ENCODE measurements at places on chromosomes 1 and 21.

DNA sequence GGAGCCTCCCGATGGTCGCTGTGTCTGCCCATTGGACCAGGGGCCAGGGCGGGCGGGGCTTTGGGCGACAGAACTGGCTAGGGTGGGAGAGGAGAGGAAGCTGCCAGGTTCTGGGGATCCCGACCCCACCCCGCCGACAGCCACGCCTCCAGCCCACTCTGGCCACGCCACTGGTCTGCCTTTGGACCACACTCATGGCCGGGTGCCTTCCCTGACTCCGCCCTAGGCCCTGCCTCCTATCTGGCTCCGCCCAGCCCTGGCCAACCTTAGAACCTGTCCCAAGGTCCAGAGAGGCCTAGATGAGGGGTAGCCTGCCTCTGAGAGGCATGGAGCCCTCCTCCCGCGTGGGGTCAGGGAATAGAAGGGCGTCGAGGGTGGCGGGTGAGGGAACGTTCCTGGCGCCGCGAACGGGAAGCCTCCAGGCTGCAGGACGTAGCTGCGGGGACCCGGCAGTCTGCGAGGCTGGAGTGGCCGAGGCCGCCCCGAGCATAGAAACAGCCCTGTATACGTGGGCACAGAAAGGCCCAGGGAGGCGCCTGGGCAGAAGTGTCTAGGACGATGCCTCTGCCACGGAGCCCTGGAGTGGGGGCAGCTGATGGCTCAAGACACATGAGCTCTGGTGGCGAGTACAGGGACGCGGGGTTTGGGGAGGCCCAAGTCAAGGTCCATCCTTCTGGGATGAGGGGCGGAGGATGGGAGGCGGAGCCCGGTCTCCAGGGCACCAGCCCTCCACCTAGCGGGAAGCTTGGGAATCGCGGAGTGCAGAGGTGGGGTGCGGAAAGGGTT lies 11.5 kb upstream of the COL16A1 start:
- DNase-seq = no peak

- DNase-seq = no peak
Observed at GRCh38 chr21:37146320-37147235, 73.5 kb downstream of the TTC3 start.

- DNase-seq = no peak
Observed at GRCh38 chr1:230016159-230016558, 50.9 kb upstream of the GALNT2 start.

- peak; percentile 59 for DNase-seq
Observed at GRCh38 chr1:14929547-14930246, 223.8 kb upstream of the TMEM51 start.

- DNase-seq = no peak
Observed at GRCh38 chr1:181139631-181140061, 51.1 kb downstream of the IER5 start.

DNA sequence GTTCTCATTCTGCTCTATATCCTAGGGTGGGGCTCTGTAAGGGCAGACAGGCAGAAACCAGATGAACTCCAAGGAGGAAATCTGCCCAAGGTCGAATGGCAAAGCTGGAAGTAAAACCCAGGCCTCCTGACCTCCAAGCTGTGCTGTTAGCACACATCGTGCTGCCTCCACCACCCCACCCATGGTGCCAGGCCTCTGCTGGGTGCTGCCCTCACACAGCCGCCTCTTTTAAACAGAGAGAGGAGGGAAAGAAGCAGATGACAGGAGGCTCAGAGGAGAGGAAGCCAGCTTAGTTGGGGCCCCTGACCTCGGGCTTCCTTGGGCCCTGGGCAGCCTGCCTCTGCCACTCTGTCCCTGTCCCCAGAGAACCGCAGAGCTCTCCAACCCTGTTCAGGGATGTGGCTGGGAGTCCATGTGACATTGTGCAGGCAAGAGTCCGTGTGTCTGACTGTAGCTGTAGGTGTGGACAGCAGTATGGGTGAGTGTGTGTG lies 1.1 kb downstream of the SYNC start:
- no peak for DNase-seq

DNA sequence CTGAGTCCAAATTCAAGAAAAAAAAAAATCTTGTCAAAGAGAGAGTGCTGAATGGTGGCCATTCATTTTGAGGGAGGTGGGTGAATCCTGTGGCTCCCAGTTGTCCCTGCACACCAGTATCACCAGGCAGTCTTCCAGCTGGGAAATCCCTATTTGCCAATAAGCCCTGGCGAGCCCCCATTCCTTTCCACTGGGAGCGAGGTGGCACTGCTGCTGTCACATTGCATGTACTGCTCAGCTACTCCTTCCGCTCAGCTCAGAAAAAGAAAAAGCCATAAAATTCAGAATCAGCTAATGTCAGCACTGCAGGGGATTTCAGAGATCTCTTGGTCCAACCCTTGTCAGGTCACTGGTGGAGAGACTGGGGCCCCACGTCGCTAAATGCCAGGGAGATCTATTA lies 298.5 kb downstream of the OMA1 start:
- no peak for DNase-seq

DNA sequence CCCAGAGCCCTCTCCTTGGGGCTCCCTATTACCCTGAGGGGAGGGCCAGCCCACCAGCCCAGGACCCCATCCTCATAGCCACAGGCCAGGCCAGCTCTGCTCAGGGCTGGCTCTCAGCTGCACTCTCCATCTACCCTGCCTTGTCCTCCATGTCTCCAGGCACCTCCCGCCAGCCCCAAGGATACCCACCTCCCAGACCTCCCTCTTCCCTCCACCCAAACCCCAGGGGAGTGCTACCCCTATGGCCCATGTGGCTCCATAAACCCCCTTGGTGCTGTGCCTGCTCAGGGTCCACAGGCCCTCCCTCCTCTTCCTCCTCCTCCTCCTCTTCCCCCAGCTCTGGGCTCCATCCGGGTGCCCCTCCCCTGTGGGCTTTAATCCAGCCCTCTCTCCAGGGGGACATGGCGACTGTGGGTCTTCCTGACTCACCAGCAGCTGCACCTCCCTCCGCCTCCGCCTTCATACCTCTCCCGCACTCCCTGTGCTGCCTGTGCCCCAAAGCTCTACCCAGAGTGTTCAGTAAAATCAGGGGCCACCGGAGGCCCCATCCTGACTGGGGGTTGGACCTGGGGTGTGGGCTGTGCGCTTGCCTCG lies 9.1 kb downstream of the YBEY start:
- no peak for DNase-seq

GRCh38 chr1:60870269-60870865 lies 212.0 kb upstream of the NFIA start:
- DNase-seq = no peak

GRCh38 chr1:58781541-58782177 lies 2.2 kb downstream of the JUN start:
- no peak for DNase-seq

DNA sequence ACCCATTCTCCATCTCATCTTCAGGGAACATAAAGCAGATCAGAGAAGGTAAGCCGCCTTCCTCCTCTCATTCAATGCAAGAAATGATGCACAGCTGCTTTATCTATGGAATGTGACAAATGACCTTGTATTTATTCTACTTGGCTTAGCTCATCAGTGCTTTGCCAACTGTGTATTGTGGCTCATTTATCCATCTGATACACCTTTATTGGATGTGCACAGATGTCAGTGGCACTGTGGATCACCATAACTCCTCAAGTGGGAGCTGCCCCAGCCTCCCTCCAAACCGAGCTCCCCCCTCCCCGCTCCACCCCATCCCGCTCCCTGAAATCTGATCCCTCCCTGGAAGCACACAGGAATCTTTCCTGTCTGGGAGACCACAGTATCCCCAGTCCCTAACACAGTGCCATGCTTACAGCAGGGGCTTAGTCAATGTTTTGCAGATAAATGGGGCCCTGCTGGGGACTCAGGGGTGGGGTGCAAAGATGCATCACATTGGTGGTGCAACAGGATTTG lies 156.0 kb upstream of the RAB4A start:
- DNase-seq = no peak

- no peak for DNase-seq
Observed at GRCh38 chr1:55585402-55585792, 370.2 kb upstream of the USP24 start.

DNA sequence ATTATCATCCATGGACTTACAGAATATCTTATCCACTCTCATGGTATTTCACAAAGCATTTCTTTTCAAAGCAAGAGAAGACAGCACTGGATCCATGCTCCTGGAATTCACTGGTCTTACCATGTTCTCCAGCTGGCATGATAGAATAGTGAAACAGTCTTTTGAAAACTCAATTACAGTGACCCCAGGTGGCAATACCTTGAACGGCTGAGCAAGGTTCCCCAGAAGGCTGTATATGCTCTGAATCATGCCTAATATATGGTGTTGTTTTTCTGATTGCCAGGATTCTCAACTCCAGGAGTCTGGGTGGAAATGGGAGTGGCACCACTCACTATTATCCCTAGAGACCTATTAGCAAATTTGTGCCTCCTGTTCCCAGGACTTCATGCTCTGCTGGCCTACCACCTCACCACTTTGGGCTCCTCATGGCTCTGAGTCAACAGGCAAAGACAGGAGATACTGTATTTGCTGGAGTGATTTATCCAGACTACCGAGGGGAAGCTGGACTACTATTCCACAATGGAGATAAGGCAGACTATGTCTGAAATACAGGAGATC lies 87.6 kb downstream of the CATSPERE start:
- no peak for DNase-seq

GRCh38 chr1:119816407-119816806 lies 5.1 kb upstream of the REG4 start:
- peak; percentile 39 for DNase-seq

GRCh38 chr1:205665201-205666045 lies 14.9 kb downstream of the SLC45A3 start:
- DNase-seq = no peak

DNA sequence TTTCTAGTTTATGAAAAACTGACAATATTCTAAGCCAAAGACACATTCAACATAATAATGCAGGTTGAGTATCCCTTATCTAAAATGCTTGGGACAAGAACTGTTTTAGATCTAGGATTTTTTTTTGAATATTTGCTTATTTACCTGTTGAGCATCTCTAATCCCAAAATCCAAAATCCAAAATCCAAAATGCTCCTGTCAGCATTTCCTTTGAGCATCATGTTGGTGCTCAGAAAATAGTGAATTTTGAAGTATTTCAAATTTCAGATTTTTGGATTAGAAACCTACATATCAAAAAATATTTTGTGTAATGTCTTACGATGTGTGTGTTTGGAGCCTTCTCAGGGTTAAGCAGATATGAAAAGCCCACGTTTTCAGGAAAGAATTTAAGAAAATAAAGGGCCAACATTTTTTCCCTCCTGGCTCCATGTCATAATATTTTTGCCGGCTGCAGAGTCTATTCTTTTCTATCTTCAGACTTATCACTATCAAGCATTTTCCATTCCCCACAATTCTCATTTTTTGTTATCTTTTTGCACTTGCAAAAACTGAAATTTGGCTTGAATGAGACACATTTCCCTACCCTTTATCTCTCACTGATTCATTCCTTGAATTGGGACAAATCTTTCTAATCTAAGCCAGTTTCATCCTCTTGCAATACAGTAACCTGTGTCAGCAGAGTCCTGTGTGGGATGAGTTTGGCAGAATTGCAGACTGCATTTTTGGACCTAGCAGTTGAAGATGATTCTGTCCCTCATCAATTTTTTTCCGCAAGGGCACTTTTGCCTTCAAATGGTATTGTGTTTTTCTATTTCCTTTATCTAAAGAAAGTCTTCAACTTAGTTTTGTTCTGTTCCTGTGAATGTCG lies 233.9 kb downstream of the DISC1 start:
- DNase-seq = no peak

DNA sequence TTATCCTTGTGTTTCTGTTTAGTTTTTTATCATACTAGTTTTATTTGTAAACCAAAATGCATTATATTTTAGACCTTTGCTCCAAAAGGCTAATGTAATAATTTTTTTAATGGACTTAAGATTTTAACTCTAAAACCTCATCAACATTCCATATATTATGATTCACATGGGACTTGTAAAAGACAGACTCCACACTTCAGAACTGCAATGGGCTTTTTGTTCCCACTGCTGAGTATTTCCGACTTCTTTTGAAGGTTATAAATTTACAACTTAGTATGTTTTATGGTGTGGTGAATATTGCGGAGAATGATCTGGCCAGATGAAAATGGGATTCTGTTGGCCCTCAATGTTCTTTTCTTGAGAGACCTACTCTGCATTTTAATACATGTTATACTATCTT lies 678.5 kb downstream of the USP25 start:
- no peak for DNase-seq

DNA sequence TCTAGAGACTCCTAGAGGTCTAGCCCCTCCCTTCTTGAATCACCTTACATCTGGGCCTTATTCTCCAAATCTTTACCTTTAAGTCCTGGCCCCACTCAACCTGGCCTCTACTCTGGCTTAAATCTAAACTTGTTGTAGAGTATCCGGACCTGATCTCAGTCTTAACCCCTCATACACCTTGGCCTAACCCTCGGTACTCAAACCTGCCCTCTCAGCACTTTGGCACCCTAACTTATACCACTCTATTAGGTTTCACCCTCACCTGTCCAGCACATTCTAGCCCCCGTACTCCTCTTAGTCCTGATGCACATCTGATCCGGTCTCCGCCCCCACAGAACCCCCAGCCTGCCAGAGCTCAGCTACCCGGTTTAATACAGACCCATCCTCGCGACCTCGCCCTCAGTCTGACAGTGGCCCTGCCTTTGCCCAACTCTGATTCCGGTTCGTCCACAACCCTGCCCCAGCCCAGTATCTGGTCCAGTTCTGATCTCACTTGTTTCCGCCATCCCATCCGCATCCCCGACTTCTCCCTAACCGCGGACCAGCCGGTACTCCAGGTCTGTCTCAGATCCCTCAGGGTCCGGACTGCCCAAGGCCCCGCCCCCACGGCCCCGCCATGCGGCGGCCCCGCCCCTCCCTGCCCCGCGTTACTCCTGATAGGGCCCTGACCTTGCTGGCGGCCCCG lies 1.5 kb downstream of the TRIM62 start:
- no peak for DNase-seq

DNA sequence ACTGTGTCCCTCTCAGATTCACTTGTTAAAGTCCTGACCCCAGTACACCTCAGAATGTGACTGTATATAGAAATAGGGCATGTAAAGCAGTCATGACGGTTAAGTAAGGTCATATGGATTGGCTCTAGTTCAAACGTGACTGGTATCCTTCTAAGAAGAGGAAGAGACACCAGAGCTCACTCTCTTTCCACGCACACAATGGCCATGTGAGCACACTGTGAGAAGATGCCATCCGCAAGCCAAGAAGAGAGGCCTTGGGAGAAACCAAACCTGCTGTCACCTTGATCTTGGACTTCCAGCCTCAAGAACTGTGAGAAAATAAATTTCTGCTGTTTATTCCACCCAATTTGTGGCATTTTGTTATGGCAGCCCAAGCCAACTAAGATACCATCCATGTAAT lies 56.8 kb upstream of the IRF2BP2 start:
- DNase-seq = no peak

DNA sequence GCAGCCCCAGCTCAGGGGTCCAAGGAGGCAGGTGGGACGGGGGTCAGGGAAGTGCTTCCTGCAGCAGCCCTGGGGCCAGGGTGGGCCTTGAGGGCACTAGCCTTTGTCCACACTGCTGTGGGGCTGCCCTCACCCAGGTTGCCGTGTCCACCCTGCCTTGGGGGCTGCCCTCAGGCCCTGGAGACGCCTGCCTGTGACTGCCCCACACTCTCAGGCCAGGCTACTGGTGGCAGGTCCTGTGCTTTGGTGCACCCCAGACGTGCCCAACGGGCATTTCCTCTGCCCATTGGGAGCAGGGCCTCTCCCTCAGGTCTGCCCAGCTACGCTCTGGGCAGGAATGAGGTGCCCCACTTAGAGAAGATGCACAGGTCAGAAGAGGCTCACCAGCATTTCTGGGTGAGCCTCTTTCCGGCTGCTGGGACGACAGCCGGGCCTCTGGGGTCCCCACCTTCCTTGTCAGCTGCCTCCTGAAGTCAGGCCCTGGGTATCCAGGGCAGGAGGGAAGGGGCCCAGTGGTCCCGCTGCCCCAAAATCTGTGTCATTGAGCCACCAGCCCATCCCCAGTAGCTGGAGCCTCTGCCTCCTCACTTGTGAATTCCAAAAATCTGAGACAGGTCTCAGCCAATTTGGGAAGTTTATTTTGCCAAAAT lies 2.7 kb upstream of the MMEL1 start:
- DNase-seq = no peak
